ENCODE measurements at places on chromosomes 2 and 18.

GRCh38 chr2:231412618-231412963 is 17.1 kb downstream of the B3GNT7 start:
- DNase-seq = no peak

DNA sequence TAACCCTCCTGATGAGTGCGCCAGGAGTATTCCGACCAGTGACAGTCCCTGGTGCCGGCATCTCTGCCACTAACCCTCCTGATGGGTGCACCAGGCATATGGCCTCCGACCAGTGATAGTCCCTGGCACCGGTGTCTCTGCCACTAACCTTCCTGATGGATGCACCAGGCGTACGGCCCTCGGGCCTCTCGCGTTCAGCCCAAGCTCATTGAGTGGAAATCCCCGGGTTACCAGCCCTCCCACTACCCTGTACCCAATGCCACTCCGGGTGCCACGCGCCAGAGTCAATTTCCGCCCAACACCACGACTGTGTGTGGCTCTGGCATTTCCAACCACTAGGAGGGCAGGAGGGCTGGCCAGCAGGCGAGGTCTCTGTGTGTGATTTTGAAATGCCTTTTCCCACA is 11.7 kb upstream of the GPC1 start:
- DNase-seq = no peak

DNA sequence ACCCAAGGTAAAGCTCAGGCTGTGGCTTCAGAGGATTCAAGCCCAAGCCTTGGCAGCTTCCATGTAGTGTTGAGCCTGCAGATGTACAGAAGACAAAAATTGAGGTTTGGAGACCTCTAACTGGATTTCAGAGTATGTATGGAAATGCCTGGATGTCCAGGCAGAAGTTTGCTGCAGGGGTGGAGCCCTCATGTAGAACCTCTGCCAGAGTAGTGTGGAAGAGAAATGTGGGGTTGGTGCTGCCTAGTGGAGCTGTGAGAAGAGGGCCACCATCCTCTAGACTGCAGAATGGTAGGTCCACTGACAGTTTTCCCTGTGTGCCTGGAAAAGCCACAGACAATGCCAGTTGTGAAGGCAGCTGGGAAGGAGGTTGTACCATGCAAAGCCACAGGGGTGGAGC is 239.9 kb downstream of the SPAG16 start:
- no peak for DNase-seq

DNA sequence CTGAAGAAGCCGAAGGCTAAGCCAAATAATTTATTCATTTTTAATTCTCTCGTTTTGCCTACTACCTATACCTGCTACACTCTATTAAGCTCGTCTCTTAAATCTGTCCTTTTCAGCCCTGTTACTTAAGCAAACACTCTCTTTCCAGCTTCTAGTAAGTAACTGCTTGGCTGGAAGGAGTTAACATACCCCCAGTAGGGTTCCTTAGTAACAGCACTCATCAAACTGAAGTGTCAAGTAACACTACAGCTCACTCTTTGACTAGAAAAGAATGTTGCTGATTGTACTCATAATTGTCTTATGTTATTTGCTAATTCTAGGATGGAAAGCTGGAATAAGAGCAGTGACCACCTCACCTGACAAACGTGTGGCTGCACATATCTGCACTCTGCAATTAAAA is 120.0 kb upstream of the SCN7A start:
- DNase-seq = no peak

DNA sequence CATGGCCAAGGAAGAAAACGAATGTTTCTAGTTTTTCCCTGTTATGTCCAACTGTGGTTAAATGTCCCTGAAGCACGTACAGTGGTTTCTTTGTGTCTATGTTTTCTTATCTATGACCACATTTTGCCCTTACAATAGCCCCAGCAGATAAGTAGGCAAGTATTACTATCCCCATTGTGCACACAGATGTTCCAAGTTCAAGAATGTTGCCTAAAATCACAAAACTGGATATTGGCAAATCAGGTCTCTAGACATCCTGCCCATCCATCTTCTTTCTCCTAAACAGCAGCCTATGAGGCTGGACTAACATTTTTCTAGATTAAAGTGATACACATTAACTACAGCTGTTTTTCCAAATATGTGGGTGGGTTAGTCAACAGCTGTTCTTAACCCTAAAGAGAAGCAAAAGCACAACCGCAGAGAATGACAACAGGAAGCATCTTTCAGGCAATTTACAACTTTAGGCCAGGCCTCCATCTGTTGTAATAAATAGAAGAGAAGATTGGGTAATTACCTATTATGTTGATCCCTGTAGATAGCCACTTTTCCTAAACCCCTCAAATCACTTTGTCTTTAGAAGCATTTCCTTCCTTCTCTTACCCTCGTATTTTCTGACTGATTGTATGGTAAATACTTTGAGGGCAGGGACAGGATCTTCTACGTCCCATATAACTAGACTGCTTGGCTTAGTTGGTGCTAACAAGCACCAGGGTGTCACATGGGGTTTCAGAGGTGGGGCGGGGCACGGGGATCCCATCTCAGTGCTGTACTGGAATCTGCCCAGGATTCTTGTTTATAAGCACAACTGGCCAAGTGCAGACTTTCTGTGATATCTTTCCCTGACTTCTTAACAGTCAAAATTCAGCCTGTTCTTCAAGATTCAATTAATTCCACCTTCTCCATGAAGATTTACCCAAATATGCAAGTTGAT is 132.1 kb upstream of the SETBP1 start:
- DNase-seq = no peak

DNA sequence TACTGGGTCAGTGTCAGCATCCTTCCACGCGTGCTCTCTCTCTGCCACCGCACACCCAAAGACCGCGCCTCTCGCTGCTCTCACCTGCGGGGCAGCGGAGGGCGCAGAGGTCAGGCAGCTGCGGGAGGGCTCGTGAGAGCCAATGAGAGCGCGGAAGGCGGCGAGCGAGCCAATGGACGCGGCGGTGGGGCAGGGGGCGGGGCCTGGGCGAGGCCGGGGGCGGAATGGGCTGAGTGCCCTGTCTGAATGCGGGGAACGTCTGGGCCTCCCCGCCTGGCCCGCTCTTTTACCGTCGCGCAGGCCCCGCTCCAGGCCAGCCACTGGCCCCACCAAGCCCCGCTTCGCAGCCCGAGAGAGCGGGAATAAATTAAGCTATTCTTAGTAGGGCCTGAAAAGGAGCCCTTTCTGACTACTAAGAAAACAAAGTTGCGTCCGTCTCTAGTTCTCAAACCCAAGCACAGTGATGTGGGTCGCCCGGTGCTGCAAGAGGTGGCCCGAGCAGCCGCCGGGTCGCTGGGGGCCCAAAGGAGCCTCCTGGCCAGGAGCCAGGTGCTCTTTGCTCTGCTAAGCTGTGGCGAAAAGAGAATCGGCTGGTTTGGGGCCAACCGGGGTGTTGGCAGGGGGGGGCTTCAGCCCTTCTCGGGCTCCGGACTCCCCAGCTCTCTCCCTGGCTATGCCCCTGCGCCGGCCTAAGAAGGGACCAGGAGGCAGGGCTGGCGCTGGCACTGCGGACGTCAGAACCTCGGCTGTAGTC is 81.1 kb upstream of the GLI2 start:
- DNase-seq = no peak

DNA sequence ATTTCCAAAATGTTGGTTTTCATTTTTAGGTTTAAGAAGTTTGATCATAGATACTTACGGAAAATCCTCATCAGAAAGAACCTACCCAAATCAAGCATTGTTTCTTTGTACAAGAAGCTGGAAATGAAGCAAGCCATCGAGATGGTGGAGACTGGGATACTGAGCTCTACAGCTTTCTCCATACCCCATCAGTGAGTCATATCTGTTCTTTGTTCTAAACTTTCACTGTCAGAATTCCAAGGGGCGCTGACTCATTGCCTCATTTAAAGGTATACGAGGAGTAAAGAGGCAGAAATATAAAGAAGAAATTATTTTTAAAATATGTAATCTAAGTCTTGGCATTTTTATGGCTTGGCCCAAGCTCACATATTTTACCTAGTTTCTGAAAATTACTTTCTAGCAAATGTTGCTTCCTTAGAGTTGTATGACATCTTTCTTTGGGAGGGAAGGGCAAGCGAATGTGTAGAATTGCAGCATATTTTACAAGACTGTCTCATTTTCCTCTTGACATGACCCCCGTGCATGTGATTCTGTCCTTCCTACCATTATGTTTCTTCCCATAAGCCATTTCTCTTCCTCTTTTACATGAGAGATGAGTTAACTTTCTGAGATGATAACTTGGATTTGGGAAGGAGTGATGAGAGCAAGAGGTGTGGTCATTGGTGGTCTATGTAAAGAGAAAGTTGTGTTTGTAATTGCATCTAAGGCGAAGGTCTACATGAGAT is 41.2 kb downstream of the SLC9A4 start:
- DNase-seq = no peak

GRCh38 chr18:51425475-51425874 is 228.0 kb upstream of the MEX3C start:
- no peak for DNase-seq

DNA sequence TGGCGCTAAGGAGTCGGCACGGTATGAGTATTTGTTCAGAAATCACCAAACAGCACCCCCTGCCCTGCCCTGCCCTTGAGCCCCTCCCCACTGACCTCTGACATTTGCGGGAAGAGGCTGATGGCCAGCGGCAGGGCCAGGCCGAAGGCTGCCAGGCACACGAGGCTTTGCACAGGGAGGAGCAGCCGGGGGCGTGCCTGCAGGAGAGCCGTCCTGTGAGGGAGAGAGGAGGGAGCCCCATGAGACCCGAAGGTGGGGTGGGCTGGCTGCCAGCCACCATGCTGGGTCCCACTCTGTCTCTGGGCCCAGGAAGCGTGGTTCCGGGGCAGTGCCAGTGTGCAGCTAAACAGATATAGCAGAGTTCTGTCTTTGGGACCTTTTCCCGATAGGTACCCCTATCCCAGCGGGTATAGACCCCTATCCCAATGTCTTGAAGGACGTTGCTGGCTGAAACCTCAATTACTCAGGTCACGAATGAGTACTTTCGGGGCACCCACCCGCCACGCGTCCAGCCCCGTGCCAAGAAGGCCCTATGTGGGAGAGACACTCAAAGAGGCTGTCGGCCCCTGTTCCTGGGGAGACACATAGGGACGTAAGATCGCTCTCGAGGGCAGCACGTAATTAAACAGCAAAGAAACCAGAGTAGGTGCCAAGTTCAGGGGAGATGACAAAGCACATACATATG is 43.9 kb downstream of the EMX1 start:
- DNase-seq = no peak
